ENCODE measurements at places on chromosomes 5 and 9.

GRCh38 chr5:168270476-168270875 is 21.0 kb upstream of the WWC1 start:
- no peak for DNase-seq

- DNase-seq, result no peak
Measured at GRCh38 chr9:7935681-7936080, 136.1 kb upstream of the DMAC1 start.

- no peak for DNase-seq
Measured at GRCh38 chr5:32771037-32771436, 59.9 kb downstream of the NPR3 start.

DNA sequence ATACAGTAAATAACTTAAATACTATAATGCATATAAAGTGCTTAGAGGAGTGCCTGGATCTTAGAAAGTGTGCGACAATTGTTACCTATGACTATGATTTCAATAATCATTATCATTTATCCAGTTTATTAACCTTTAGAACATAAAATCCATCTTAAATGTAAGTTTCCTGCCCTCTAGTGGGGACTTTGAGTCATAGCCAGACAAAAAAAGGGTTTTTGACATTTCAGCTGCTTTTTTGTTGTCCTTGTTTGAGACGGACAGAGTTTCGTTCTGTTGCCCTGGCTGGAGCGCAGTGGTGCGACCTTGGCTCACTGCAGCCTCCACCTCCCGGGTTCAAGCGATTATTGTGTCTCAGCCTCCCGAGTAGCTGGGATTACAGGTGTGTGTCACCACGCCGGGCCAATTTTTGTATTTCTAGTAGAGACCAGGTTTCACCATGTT is 9.7 kb upstream of the C9orf152 start:
- no peak for DNase-seq

DNA sequence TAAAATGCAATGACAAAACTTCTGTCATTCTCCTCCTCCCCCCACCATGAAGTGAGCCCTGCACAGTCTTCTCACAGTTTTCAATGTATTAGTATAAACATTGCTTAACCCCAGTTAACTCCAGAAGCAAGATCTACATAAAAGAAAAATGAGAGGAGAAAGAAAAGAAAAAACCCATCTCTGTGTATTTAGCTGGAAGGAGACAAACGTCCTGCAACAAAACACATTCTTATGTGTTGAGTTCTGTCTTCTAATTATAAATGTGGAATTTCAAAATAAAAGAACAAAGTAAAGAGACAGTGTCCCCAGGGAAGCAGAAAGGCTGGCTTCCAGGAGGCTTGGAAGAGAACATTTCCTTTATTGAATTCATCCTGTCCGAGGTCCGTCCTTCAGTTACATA is 491.9 kb upstream of the TUSC1 start:
- no peak for DNase-seq

- DNase-seq, result no peak
Measured at GRCh38 chr9:132415181-132415580, 5.2 kb downstream of the CFAP77 start.

- DNase-seq, result no peak
Measured at GRCh38 chr5:79070350-79070667, 742 bp downstream of the BHMT2 start.

DNA sequence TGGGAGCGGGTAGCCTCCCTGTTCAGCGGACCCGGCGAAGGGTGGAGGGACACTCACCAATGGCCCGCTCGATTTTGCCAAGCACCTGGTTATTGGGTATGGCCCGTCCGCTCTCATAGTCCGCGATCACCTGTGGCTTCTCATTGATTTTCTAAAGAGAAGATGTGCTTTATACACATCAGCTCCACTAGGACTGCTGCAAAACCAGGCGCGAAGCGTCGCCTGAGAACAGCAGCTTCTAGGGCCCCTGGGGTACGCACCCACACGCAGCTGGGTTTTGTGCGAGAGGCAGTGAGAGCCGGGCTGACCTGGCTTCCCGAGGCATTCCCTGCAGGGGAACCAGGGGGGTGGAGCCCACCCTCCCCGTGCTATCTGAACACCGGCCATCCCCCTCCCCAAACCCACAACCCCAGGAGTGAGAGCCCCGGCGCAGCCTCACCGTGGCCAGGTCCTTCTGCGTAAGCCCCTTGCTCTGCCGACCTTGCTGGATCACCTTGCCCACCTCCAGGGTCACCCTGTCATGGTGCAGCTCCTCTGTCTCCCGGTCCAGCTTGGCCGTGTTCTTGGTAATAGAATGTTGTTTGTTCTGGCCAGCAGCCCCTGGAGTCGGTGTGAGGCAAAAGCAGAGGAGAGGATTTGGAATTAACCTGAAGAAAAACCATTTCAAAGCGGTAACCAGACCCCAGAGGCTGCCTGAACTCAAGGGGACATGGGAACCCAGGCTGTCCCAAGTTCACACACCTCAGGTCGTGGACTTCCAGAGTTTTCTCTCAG is 3.1 kb downstream of the EDF1 start:
- DNase-seq, result no peak

DNA sequence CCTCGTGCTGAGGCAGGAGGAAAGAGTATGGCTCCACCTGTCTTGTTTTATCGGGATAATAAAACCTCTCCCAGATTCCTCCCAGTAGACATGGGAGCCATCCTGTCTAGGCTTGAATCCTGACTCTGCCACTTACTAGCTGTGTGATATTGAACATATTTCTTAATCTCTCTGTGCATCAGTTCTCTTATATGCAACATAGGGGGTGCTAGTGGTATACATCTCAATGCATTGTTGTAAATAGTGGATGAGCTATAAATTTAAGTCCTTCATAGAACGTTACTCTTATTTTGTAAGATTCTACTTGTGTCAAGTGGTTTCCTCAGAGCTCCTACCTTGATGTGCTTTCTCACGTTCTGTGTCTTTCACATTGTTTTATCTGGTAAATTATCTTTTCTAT is 417.7 kb upstream of the POU5F2 start:
- DNase-seq, result no peak

- DNase-seq, result no peak
Measured at GRCh38 chr5:173902334-173902733, 14.2 kb downstream of the CPEB4 start.

DNA sequence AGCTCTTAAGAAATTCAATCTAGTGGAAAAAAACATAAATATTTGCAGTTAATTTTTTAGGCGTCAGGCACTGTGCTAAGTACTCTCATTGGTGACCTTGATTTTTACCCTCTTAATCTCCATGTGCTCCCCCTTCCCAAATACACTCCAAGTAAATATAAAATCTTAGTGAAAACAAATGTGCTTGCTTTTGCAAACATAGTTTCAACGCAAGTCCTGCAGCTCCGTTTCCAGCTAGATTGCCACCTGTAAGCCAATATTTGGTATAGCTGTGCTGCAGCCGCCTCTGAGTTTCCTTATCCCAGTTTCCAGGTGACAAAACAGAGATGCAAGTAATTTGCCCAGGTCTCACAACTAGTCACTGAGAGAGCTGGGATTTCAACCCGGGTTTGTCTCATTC is 1.9 kb upstream of the MTMR12 start:
- DNase-seq, result no peak

GRCh38 chr5:115460472-115460871 is 84.1 kb downstream of the FEM1C start:
- DNase-seq, result no peak

DNA sequence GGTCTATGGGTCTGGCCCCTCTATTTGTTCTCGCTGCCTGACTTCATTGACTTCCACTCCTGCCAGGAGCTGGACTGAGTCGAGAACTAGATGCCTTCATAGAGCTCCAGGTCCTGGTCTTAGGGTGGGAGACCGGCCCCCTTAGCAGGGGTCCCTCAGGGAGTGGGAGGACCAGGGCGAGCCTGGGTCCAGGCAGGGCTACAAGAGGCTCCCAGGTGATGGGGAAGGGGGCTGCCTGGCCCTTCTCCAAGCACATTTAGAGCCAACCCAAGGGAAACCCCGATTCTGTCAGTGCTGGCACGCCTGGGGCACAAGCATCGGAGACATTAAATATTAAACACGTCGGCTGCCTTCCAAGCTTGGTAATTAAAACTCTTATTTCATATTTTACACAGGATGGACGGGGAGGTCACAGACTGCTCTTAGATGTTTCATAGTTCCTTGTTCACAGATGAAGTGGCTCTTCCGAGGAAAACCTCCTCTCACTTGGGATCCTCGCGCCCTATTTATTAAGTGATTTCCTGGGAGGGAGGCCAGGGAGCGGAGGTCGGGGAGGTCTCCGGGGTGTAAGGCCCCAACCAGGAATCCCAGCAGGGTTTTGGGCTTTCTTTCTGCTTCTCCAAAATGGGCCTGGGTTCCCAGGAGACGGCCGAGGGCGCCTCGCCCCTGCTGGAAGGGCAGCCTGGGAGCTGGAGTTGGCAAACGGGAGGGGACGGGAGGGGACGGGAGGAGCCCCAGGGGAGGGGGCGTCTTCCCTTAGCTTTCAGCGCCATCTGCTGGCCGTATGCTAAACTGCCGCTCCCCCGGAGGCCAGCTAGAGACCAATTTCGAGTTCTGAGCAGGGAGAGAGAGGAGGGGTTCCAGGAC is 23.4 kb upstream of the ZBTB43 start:
- peak; percentile 97 for DNase-seq
